NCI-H1694 (cell line): ENCODE measurements at places on chromosomes 6 and 20.

GRCh38 chr6:76275746-76276145, 203.3 kb upstream of the IMPG1 start:
- DNase-seq, result no peak

DNA sequence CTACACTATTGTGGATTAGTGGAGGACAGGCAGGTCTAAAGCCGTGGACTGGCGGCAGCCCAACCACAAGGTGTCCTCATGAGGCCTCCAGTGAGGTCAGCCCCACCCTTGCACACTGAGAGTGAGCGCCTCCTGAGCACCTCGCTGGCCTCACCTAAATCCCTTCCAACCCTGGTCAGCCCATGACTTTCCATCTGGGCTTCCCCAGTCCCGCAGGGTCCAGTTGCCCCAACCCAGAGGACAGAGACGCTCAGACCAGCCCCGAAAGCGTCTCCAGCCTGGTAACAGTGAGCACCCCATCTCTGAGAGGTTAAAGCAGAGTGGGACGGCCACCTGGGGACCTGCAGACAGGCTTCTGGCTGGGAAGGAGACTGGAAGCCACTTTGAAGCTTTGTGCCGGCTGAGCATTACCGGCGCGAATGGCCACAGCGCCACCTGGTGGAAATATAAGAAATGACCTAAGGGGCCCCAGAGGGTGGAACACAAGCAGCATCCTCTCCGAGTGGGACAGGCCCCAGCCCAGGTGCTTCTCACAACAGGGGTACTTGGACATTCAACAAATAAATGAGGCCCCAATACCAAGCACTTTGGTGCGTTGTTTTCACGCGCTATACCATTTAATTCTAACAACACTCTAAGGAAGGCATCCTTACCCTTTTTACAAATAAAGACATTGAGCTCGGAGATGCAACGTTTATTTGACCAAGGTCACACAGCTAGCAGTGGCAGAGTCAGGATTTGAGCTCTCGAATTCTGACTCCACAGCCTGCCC, 65.7 kb upstream of the TOP1 start:
- DNase-seq, result peak; percentile 18

DNA sequence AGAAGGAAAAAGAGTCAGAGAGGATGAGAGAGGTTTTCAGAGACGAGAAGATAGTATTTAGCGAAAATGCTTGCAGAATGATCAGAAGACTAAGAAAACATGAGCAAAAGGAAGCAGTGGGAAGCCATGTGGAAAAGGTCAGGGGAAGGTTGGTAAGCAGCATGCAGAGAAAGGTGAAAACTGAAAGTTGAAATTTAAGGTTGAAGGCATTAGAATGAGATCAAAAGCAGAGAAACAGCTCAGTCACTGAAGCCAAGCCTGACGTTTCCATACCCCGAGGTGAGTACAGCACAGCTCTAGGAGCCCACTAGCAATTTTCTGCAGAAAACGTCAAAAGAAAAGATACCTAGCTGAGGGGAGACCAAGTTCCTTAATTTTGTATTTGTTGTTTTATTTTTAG, 19.1 kb upstream of the TFB1M start:
- DNase-seq, result no peak

GRCh38 chr20:21324126-21324525, 21.0 kb downstream of the XRN2 start:
- DNase-seq, result no peak

DNA sequence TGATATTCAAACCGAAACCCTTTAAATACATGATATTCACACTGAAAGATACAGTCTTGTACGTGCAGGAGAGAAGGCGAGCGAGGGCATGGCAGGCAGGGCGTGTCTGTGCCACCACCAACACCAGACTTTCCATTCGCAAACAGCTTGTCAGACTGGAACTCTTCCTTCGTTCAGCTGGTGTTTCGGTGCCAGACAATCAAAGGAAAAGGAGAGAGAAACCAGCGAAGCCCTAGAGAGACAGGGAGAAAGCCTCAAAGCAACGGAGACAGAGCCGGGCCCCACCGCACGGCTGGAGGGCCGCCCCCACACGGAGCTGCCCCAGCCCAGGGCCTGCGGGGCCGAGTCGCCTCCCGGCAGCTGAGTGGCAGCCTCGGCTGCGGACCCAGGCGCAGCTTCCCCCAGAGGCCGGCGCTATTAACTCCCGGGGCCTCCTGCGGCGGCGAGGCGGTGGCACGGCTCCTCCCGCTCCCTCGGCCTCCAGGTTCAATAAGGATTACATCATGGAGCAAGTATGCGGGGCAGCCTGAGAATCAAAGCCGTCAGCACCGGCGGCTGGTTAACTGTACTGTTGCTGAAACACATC, 32.1 kb upstream of the NR2E1 start:
- DNase-seq, result peak; percentile 18

- DNase-seq, result no peak
Measured at GRCh38 chr6:79872303-79872702, 75.0 kb downstream of the ELOVL4 start.

- no peak for DNase-seq
Measured at GRCh38 chr6:41025966-41026530, 13.0 kb downstream of the UNC5CL start.

GRCh38 chr20:1946762-1947534, 46.9 kb downstream of the PDYN start:
- no peak for DNase-seq

GRCh38 chr6:167676666-167677421, 149.9 kb upstream of the AFDN start:
- DNase-seq, result peak; percentile 61

DNA sequence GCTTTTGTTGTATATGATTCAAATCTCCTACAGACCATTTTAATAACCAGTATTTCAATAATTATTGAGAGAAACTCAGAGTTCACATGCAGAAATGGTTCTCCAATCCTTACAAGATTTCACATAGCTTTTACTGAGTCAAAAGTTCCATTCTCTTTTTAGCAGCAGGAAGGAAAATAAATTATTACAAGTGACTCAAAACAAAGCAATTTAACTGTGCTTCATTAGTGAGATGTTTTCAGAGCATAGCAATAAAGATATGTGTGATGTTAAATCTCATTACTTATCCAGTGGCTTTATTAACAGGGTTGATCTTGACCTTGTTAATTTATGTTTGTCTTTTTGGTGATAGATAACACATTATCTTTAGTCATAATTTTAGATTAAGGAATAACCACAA, 22.0 kb downstream of the KIF13A start:
- no peak for DNase-seq

GRCh38 chr6:24543683-24544082, 48.9 kb downstream of the ALDH5A1 start:
- no peak for DNase-seq

DNA sequence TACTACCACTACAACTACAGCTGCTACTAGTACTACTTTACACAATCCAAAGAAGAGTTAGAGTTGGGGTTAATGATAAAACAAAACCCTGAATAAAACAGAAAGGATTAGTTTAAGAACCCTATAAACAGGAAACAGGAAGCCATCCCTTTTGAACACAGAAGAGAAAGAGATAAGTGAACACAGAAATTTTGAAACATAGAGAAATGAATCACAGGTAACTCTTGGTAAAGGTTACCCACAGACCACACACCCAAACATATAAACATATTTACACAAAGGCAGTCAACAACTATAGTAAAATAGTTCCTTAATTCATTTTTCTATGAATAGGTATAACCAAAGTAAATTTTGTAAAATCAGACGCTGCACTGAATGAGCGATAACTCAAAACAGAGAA, 98.1 kb downstream of the RNGTT start:
- no peak for DNase-seq

- DNase-seq, result no peak
Measured at GRCh38 chr20:54585217-54585616, 109.8 kb downstream of the DOK5 start.

DNA sequence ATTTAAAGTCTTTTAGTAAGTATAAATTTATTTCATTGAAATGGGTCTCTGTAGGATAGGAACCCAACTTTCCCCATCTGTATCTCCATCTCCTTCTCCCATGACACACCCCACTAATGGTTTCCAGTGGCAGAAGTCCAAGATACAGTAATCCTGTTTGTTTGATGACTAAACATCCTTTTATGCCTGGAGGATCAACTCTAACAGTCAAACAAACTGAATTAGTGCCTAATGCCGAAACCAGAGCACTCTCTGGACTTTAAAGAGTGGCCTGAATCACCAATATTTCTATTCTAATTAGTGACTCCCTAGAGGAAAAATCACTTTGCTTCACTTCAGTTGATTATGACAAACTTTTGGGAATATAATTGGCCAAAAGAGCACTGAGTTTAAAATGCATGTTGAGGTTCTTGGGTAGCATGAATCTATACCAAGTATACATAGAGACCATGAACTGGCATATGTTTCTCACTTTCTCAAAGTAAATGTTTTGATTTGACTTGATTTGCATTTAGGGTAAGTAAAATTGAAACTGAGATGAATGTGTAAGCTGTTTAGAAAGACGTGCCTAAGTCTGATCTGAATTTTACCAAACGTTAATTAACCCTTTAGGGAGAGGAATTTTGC, 776.4 kb upstream of the NRSN1 start:
- no peak for DNase-seq

DNA sequence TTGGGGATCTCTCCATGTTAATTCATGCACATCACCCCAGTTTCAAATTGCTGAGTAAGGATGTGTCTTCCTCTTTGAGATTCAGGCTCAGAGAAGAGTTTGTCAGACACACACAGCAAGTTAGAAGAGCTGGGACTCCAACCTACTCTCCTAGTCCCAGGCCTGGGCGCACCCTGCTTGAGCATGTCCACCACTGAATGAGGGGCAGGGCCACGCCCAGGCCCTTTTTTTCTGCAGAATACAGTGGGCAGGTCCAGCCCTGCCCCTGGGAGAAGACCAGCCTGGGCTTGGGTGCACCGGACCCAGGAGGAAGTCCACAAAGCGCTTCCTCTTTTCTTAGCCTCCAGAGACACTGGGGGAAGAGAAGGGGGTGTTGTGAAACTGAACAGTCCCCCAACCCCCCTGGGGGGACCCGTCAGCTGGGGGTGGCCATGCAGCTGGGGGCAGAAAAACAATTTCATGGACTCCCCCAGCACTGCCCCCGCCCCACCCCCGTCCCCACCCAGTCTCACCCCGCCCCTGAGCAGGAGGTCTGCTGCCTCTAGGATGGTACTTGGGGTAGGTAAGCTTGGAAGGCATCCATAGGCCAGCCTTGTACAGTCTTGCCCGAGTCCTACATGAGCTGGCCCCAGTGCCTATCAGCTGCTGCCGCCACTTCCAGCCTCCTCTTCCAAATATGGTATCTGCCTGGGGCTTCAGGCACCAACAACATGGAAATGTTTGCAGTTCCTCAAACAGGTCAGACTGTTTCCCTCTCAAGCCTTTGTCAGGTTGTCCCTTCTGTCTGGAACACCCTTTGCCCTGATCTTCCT, 11.7 kb upstream of the HCK start:
- no peak for DNase-seq

- no peak for DNase-seq
Measured at GRCh38 chr6:111531185-111531584, 48.2 kb upstream of the REV3L start.

GRCh38 chr6:91376686-91377085, 789.8 kb upstream of the MAP3K7 start:
- DNase-seq, result no peak

DNA sequence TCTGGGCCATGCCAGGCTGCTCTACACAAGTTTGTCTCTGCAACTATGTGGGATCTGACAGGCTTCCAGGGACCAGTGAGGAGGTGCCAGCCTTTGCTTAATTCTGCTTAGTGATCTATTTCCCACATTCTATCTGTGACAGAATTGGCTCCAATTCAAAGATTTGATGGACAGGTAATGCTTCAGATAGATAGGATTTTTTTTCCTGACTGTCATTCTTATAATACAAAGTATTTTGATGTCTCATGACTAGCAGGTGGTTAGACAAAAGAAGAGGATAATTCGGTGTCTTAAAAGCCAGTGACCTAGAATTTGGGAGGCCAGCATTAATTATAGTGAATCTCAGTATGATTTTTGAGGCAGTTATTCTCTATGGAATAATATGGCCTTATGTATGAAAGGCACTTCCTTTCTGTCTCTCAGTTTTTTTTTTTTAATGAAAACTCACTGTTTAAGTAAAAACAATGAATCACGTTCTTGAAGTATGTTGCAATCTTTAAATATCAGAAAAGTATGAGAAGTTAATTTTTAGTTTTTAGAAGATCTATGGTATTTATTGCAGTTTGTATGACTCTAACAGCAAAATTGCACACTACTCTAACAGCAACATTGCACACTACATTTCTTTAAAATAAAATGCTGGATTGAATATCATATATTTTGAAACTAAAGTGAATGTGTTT, 43.7 kb downstream of the TMEM200A start:
- no peak for DNase-seq

DNA sequence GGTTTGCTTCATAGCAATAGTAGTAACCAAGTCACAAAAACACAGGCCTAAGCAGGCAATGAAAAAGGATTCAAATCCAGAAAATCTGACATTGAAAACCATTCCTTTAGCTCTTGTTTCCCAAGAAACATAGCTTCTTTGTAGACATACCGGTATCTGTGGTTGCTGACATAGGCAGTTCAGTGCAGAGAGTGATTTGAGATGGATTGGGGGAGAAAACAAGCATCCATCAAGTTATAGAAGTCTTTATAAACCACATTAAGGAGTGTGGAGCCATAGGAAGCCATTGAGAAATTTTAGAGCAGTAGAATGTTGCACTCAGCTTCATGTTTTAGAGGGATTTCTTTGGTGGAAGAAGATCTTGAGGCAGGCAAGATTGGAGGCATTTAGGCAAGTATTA, 91.2 kb upstream of the MARCKS start:
- DNase-seq, result no peak

- no peak for DNase-seq
Measured at GRCh38 chr20:53959911-53960578, 110.3 kb downstream of the BCAS1 start.

DNA sequence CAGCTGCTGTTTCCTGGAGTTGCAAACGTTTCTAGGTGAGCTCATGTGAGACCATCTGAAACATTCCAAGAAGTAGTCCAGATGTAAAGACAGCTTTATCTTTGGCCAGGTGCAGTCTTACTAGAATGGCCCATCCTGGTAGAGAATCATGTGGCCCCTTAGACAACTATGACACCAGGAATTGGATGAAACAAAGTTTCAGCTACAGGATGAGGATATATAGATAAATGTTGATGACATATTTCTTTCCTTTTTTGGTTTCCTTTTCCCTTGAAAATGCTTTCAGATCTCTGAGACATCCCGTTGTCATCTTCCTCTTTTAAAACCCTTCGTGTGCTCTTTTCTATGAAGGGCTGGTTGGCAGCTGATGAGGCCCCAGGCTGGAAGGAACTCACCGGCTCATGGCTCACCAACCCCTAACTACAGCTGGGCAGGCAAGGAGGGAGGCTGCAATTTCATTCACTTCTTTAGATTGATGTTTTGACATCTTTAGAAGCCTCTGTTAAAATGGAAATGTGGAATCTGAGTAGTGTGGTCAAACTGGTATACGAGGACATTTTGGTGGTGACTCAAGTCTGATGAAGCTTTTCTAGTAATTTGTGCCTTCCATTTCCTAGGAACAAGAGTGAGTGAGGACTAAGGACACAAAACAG, 167.9 kb upstream of the TNFAIP3 start:
- DNase-seq, result no peak

DNA sequence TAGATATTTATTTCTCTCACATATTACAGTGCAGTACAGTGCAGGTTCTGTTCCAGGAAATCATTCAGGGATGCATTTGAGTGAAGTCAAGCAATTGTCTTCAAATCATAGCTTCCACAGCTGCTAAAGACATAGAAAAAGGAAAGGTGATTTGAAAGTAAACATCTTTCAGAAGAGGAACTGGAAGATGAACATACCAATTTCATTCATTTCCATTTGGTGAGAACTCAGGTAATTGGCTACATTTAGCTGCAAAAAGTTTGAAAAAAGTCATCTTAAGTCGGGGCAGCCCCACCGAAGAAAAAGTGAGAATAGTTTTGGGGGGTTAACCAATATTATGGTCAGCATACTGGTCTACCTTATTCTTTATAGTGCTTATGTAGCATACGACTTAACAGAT, 61.4 kb upstream of the IL20RA start:
- no peak for DNase-seq
